Bronchial epithelial cell (primary cell): ENCODE measurements at places on chromosomes 12 and 14.

- no peak for DNase-seq
These were observed 283.7 kb upstream of the RTL1 start for GRCh38 chr14:101186992-101187815.

DNA sequence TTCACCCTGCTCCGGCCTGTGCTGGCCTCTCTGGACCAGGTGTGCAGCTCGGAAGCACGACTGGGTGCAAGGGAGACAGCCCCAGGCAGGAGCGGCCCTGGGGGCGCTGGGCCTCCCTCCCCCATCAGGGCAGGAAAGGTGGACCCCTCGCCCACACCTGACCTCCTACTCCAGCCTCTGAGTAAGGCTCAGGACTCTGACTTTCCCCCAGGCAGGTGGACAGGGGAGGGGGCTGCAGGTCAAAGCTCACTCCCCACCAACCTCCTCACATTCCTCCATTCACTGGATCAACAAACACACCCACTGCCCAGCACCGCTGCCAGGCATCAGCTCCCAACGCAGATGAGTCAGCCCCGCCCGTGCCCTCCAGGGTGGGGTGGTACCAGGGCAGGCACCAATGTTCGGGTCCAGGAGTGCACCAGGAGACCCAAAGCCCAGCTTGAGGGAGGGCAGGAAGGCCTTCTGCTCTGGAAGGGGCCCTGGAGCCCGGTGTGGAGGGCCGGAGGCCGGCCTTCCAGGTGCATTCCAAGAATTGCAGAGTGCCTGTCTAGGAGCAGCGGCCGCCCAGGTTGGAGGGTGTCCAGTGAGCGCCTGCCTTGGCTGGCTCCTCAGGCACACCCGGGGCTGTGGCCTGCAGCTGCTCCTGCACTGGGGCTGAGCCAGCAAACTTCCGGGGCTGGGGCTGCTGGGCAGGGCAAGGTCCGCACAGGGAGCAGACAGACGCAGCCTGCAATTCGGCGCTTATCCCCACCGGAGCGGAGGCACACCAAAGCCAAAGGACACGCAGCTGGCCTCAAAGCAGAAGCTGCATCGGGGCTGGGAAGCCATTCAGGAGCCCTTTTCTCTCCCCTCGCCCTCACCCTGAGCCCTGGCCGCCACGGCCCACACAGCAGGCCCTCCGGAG is 1.6 kb upstream of the INF2 start:
- DNase-seq, result peak; percentile 71

GRCh38 chr12:44375694-44376093 is 500.4 kb downstream of the NELL2 start:
- DNase-seq, result no peak

DNA sequence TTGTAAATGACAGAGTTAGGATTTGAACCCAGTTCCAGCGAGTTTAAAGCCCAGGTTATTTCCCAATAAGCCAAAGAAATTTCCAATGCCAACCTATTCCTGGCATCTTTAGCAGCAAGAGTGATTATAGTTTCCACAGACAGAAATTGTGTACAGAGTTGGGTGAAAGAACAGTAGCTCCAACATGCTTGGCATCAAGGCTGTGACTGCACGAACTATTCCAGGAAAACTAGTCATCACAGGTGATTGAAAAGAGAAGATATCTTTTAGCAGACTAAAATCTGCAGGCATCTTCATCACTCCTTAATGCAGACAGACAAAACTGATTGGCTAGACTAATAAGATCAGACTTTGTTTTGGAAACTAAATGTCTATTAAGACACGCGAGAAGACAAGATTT is 262.7 kb upstream of the PLEKHG7 start:
- no peak for DNase-seq

DNA sequence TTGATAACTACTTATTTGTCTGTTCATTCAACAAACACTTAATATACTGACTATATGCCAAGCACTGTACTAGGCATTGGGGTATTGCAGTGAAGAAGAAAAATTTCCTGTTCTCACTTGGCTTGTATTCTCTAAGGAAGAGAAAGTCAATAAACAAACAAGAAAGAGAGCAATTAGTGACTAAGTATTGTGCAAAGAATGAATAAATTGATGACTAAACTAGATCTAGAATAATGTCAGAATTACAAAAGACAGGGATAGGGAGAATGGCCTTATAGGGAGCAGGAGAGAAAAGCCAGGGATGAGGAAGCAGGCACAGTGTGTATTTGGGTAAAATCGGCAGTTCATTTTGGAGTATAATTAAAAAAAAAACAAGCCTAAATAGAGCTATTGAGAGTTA is 4.2 kb upstream of the LIN7A start:
- DNase-seq, result peak; percentile 71

DNA sequence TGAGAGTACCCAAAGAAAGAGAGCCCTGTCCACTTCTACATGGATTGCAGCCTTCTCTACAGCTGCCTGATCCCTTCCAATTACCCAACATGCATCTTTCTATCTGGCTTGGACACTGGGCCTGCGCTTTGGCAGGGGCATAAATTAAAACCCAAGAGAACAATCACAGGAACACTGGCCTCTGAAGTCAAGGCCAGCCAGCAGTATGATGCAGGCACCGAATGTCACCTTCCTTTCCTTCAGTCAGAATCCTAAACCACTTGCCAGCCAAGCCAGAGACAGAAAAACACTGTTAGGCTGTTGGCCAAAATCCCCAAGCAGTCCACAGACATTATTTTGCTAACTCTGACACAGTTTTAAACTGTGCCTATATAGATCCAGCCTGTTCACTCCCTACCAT is 113.7 kb downstream of the DUSP6 start:
- no peak for DNase-seq

DNA sequence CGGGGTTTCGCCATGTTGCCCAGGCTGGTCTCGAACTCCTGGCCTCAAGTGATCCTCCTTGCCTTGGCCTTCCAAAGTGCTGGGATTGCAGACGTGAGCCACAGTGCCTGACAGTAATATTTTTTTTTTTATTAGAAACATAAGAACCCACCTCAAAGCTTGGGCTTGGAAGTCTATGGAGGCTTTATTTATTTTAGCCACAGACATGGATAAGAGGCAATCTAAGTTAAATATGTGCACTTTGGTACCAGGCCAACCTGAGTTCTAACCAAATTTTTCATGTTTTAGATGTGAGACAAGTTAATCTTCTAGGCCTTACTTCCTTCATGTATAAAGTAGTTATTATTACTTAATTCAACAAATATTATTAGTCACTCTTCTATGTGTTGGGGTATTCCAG is 96.9 kb downstream of the RAD51B start:
- no peak for DNase-seq

GRCh38 chr14:86221755-86222154 is 691.8 kb downstream of the FLRT2 start:
- no peak for DNase-seq
